ENCODE measurements at places on chromosomes 2 and 18. TPM values are rescaled to one million over a fixed set of nuclear protein-coding genes. Genes with fewer than 3 reads are reported as not detected.

IL37 gene
- total RNA-seq: not detected

KIAA2012 gene
- not detected for total RNA-seq

CROCC2 gene
- not detected for total RNA-seq

CYP1B1 gene
- total RNA-seq: 56.9 TPM

GALNT3 gene
- total RNA-seq: 46.2 TPM

CNGA3 gene
- not detected for total RNA-seq

C2orf81 gene
- total RNA-seq: 0.92 TPM

NPAS2 gene
- total RNA-seq: 7.2 TPM

IL1R1 gene
- total RNA-seq: 2.3 TPM

SAG gene
- total RNA-seq: not detected

CCL20 gene
- total RNA-seq: 17.5 TPM

CEP76 gene
- 9.2 TPM for total RNA-seq

UBXN4 gene
- total RNA-seq: 33.1 TPM

LYPD6 gene
- total RNA-seq: 0.56 TPM

DIPK1C gene
- total RNA-seq: not detected

FHOD3 gene
- total RNA-seq: 18.7 TPM

HRH4 gene
- total RNA-seq: 0.07 TPM

CREG2 gene
- total RNA-seq: 3.9 TPM

CDH2 gene
- total RNA-seq: 1.3 TPM

RAB10 gene
- 208 TPM for total RNA-seq

IL1B gene
- total RNA-seq: 63.4 TPM

ERCC3 gene
- total RNA-seq: 17.9 TPM

HOXD13 gene
- not detected for total RNA-seq

AGXT gene
- not detected for total RNA-seq

PDE11A gene
- not detected for total RNA-seq

NT5DC4 gene
- not detected for total RNA-seq

SLC20A1 gene
- total RNA-seq: 56.9 TPM

RNF152 gene
- total RNA-seq: 11.1 TPM

ABCG8 gene
- total RNA-seq: not detected

NEU4 gene
- total RNA-seq: not detected

DOK6 gene
- total RNA-seq: not detected
